ENCODE measurements at places on chromosomes 6 and 20. TPM values are rescaled to one million over a fixed set of nuclear protein-coding genes. Genes with fewer than 3 reads are reported as not detected.

GRCh38 chr20:9808166-9808565 is 30.7 kb downstream of the PAK5 start:
- H3K4me3 ChIP-seq = no peak overlapping the region
- no peaks in the 10 kb centered on the region for H3K27me3 ChIP-seq
- H3K4me1 ChIP-seq = no peaks in the 10 kb centered on the region
- H3K27ac ChIP-seq = no peak overlapping the region

DNA sequence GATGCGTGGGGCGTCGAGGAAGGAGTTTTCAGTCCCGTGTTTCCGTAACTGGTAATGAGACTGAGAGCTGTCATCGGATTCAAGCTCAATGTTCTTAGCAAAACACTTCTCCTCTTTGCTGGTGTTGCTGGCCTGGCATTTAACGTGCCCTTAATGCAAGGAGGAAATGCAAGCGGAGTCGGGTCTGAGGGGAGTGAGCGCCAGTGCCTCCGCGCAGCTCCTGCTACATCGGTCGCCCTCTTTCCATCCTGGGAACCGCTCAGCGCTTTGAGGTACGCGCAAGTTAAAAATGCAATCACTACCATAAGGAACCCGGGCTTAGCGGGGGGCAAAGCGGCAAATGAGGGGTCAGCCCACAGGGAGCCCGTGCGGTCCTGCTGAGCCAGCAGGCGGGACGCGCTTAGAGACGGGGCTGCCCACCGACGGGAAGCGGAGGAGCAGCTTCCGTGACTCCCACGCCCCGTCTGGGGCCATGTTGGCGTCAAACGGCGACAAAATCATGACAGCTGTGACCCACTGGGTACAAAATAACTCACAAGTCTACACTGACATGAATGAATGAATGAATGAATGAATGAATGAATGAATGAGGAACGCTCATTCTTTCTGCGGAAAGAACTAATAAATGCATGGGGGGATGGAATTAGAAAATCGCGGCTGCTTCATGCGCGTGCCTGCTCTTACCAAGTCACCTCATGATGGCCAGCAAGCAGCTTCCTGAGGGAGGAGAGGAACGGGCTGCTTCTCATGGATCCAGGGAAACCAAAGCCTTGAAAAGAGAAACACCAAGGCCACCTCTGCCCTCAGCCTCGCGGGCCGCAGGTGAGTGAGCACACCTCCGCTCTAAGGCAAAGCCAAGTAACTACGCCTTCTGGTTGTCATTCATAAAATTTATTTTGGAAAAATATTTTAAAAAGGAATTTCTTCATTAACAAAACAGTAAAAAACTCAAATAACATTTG is 9.3 kb downstream of the DLL1 start:
- peaks cover 5% of the 10 kb centered on the region for H3K27me3 ChIP-seq
- peaks cover 37% of the 10 kb centered on the region for H3K36me3 ChIP-seq
- no peak overlapping the region for H3K4me3 ChIP-seq
- no peak overlapping the region for H3K27ac ChIP-seq
- H3K4me1 ChIP-seq = peaks cover 42% of the 10 kb centered on the region

GRCh38 chr6:163098827-163099479 is 315.6 kb upstream of the QKI start:
- H3K27me3 ChIP-seq = no peaks in the 10 kb centered on the region
- DNase-seq = no peak
- no peaks in the 10 kb centered on the region for H3K4me1 ChIP-seq
- H3K4me3 ChIP-seq = no peak overlapping the region
- H3K36me3 ChIP-seq = no peaks in the 10 kb centered on the region

DNA sequence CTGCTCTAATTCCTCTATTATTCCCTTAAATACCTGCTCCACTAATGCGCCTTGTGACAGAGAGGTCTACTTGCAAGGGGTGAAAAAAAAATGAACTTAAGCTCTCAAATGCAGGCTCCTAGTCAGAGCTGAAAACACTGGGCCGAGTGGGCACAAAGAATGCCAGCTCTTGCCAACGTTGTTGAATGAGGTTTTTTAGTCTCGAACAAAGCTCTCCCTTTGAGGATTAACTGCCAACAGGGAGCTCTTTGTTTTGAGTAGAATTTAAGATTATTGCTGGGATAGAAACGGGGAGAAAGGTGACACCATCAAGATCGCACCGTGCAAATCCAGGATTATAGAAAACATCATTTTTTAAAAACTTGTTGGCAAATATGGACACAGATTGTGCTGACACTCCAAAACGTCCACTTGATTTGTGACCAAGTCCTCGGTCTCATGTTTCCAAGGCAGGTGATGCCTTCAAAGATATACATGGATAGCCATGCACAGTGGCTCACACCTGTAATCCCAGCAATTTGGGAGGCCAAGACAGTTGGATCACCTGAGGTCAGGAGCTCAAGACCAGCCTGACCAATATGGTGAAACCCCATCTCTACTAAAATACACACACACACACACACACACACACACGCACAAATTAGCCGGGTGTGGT is 163.2 kb downstream of the BMP7 start:
- H3K36me3 ChIP-seq = no peaks in the 10 kb centered on the region
- no peak overlapping the region for H3K27ac ChIP-seq
- peaks cover 2% of the 10 kb centered on the region for H3K27me3 ChIP-seq

DNA sequence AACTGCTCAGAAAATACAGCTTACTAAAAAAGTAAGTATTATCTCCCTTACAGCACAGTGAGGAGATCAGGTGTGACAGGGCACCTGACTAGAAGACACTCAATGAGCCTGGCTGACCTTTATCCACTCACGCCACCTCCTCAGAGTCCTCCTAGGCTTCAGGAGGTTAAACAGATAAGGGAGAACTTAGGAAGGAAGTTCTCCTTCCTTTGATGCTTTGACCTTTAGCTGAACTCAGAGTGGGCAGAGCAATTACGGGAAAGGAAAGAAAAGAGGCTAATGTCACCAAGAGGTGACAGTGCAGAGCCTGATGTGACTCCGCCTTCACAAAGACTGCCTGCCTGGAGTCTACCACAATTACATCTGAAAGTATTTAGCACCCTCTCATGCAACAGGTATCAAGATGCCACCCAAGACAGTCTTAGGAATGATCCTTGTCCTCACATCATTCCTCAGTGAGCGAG is 36.7 kb downstream of the MAN1A1 start:
- H3K36me3 ChIP-seq = no peaks in the 10 kb centered on the region
- no peaks in the 10 kb centered on the region for H3K27me3 ChIP-seq
- no peak for DNase-seq
- H3K27ac ChIP-seq = no peak overlapping the region
- peaks cover 51% of the 10 kb centered on the region for H3K4me1 ChIP-seq

DNA sequence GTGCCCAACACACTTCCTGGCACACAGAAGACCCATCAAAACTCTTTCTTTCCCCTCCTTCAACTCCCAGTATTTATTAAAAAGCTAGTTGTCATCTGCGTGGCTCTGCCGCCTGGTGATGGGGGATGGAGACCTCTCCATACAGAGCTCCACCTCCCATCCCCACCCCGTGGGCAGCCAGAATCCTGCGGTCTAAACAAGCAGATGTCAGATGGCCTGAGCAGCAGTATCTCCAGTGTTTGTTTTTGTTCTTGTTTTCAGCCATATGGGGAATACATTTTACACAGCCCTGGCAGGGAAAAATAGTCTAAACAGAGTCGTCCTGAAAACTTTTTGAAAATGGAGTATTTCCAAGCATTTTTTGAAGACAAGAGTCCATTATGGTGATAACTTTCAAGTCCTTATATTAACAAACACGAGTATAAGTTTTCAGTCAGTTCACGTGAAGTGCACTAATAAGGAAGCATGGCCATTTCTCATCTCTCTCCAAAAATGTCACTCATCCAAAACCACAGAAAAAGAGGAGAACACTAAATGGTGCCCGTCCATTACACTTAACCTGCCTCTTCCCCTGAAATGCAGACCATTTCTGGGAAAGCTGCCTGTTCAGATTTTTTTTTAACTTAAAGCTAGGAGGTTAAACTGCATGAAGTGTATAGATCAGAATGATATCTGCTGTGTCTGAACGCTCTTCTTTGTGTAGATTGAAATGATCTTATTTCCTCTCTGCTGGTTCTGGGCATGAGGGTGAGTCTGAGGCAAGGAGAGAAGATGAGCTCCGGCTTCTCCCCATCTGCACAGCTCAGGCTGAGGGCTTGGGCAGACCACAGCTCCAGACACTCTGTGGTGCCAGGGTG is 91.0 kb downstream of the TCP11 start:
- no peak for DNase-seq
- no peaks in the 10 kb centered on the region for H3K36me3 ChIP-seq
- peaks cover 28% of the 10 kb centered on the region for H3K4me1 ChIP-seq
- H3K27ac ChIP-seq = no peak overlapping the region
- H3K4me3 ChIP-seq = no peak overlapping the region
- no peaks in the 10 kb centered on the region for H3K27me3 ChIP-seq

DNA sequence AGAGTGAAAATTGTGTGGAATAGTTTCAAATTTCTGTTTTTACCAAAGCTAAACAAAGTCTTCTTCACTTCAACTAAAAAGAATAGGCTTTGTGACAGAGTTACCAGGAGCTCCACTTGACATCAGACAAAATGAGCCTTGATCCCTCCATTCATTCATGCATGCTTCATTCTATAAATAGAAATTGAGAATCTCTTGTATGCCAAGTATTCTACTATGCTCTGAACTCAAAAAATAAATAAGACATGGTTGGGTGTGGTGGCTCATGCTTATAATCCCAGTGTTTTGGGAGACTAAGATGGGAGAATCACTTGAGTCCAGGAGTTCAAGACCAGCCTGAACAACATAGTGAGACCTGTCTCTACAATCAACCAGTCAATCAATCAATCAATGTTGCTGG is 236.6 kb upstream of the FAM83B start:
- no peak overlapping the region for H3K4me3 ChIP-seq
- H3K36me3 ChIP-seq = no peaks in the 10 kb centered on the region
- no peaks in the 10 kb centered on the region for H3K4me1 ChIP-seq
- peaks cover 1% of the 10 kb centered on the region for H3K27me3 ChIP-seq
- H3K27ac ChIP-seq = no peak overlapping the region

- peak; percentile 51 for DNase-seq
- H3K36me3 ChIP-seq = no peaks in the 10 kb centered on the region
- peaks cover 4% of the 10 kb centered on the region for H3K4me1 ChIP-seq
- peaks cover 2% of the 10 kb centered on the region for H3K27me3 ChIP-seq
Measured at GRCh38 chr6:6736791-6737654, 148.5 kb downstream of the LY86 start.

DNA sequence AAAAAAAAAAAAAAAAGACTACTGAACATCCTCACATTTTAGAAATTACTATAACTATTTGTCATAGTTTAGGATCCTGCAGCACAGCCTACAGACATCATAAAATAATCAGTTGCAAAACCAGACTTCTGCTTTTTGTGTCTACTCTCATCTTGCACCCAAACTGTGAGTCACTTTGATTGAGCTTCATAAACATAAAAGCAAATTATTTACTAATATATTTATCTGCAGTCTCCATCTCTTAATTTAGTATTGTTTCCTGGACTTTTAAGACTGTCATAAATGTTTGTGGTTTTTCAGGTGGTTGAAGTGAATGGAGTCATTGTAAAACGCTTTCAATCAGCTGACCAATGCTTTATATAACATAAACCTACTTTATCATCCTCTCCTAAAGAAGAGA is 14.8 kb upstream of the CALHM6 start:
- H3K27me3 ChIP-seq = peaks cover 5% of the 10 kb centered on the region
- no peak overlapping the region for H3K4me3 ChIP-seq
- H3K27ac ChIP-seq = no peak overlapping the region

- no peaks in the 10 kb centered on the region for H3K4me1 ChIP-seq
- no peaks in the 10 kb centered on the region for H3K36me3 ChIP-seq
- no peak overlapping the region for H3K4me3 ChIP-seq
- no peak for DNase-seq
Measured at GRCh38 chr6:133632206-133632605, 256.7 kb upstream of the TCF21 start.

DNA sequence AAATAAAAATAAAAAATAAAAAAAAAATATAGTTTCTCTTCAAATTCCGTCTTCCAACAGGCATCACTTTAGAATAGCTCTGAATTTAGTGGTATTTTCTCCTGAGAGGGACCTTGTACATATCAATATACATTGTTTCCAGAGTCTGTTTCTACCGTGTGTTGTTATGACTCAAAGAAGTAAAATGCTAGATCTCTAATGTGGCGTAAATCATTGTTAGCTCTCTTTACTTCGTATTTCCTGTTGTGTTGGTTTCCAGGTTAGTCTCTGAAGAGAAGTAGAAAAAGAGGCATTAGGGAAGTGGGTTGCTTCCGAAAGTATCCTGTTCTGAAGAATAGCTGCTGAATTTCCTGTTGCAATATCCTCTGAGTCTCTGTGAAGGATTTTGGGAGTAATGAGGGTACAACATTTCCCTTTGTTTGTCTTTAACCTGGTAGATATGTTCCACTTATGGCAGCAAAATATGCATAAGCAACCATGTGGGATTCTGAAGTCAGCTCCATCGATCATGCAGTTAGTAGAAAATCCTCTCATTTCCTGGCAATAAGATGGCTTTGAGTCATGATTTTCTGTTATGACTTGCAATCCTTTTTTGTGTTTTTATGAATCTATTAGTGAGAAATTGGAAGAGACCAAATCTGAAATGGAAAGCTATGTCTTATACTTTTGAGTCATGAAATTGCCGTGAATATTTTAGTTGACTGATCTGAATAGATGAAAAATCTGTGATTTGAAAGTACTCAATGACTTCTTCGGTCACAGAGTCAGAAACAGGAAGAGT is 42.0 kb upstream of the MCHR2 start:
- peak overlapping the region; percentile 97 for H3K27ac ChIP-seq
- DNase-seq = no peak
- H3K36me3 ChIP-seq = peaks cover 7% of the 10 kb centered on the region
- no peak overlapping the region for H3K4me3 ChIP-seq
- H3K4me1 ChIP-seq = peaks cover 13% of the 10 kb centered on the region

DNA sequence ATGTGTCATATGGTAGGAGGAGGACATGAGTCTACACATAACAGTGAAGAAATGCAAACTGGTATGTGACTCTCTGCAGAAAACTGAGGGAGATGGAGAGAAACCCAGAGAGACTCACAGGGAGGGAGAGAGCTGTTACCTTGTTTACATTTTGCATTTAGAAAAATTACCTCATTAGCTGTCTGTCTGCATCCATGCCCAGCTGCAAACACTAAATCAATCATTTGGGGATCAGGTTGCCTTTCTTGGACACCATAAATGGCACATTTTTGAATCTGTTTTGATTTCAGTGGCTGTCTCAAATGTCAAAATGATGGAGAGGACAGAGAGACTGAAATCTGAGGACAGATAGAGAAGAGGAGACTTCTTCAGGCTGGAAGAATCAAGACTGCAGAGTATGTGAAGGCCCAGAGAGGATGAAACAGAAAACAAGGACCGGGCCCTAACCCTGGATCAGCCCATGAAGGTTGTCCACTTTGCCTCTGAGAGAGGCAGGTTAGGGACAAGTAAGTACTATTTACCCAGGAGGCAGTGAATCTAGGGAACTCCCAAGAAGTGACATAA is 92.2 kb downstream of the UNC5CL start:
- H3K4me3 ChIP-seq = no peak overlapping the region
- H3K4me1 ChIP-seq = no peaks in the 10 kb centered on the region
- H3K27me3 ChIP-seq = peaks cover 3% of the 10 kb centered on the region
- H3K27ac ChIP-seq = no peak overlapping the region

GRCh38 chr20:63284981-63285524 is 7.9 kb upstream of the COL20A1 start:
- peaks cover 10% of the 10 kb centered on the region for H3K36me3 ChIP-seq
- H3K4me3 ChIP-seq = no peak overlapping the region
- H3K27ac ChIP-seq = no peak overlapping the region
- DNase-seq = no peak
- no peaks in the 10 kb centered on the region for H3K4me1 ChIP-seq

GRCh38 chr6:24564081-24564480 is 69.3 kb downstream of the ALDH5A1 start:
- no peaks in the 10 kb centered on the region for H3K27me3 ChIP-seq
- no peaks in the 10 kb centered on the region for H3K4me1 ChIP-seq
- H3K36me3 ChIP-seq = no peaks in the 10 kb centered on the region
- H3K27ac ChIP-seq = no peak overlapping the region
- H3K4me3 ChIP-seq = no peak overlapping the region
- no peak for DNase-seq

LMBRD1 gene
- 26.5 TPM for total RNA-seq

RTN4IP1 gene
- 3.3 TPM for total RNA-seq

SYNE1 gene
- total RNA-seq = 12.7 TPM

TNFRSF21 gene
- 32.5 TPM for total RNA-seq

JPH2 gene
- total RNA-seq = 0.80 TPM

All from endothelial cell (in vitro differentiated cells).